ENCODE measurements at places on chromosomes 2 and 18.

DNA sequence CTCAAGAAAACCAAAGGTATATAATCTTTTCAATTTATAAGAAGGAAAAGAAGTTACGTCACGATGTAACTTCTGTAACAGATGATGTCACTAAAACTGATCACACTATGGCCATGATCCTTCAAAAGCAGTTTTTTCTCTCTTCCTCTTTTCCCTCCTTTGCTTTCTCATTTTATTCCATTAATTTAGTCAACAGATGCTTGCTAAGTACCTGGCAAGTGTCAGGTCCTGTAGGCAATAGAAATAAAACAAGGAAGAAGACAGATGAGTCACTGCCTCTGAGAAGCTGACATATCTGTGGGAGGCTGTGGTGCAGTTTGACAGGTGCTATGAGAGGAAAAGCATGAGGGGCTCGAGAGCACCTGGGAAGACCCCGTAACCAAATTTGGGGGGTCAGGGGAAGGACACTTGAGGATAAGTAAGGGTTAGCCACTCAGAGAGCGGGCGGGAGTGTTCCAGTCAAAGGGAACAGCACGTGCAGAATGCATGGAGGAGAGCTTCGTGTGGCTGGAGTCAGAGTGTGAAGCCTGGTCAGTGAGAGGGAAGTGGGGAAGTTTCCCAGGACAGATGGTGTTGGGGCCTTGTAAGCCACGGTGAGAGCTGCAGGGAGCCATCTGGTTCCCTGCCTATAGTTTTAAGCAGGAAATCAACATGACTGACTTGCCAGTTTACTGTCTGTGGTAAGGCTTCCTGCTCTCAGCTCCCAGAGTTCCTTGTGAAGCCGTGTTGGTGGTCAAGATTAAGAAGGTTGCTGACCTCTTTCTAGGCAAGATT, 198.8 kb upstream of the FOSL2 start:
- DNase-seq, result no peak

GRCh38 chr18:74310411-74310810, 5.2 kb upstream of the C18orf63 start:
- no peak for DNase-seq

GRCh38 chr18:38759457-38759856, 1193.9 kb upstream of the CELF4 start:
- no peak for DNase-seq

- DNase-seq, result no peak
These were observed 28.9 kb upstream of the SEMA4C start for GRCh38 chr2:96898641-96899412.

GRCh38 chr18:80076379-80076778, 32.7 kb upstream of the ADNP2 start:
- DNase-seq, result no peak

- DNase-seq, result no peak
These were observed 39.5 kb downstream of the CERS6 start for GRCh38 chr2:168495524-168495923.

- no peak for DNase-seq
These were observed 12.0 kb downstream of the PSMD1 start for GRCh38 chr2:231068525-231069222.

DNA sequence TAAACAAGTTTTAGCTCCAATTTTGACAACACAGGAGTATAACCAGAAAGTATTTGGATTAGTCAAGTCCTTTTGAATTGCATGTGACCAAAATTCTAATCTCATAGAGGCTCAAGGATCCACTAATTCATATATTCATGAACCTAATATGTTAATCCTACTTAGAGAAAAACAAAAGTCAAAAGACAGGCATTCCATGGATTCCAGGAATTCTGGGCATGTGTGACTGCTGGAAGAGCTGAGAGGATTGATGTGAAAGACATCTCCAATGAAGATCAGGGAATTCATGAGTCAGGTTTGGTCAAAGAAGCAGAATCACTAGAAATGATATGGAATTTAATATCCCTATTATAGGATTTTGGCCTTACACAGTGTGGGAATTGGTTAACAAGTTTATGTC, 1494.6 kb upstream of the DDX18 start:
- no peak for DNase-seq

DNA sequence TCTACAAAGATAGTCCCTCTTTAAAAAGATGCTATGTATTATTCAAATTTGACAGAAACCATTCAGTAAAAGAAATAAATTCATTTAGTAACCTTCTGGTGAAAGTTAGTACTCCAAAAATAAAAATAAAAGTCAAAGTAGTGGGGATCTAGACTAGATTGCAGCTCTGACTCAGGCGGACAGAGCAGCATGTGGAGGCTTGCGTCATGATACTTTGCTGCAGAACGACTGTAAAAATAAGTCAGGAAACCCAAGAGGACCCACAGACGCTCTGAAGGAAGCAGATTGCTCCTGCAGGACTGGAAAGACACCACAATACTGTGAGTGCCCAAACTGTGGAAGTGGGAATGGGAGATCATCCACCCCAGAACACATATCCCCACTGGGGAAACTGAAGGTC, 301.9 kb downstream of the RIT2 start:
- no peak for DNase-seq

- no peak for DNase-seq
These were observed 11.8 kb downstream of the RBFA start for GRCh38 chr18:80046011-80046410.

GRCh38 chr2:192414794-192415193, 220.1 kb upstream of the TMEFF2 start:
- DNase-seq, result no peak
